ENCODE measurements at places on chromosomes 7 and 10.
A peak's percentile ranks its signal among the peaks of the same experiment; 100 is the strongest.

DNA sequence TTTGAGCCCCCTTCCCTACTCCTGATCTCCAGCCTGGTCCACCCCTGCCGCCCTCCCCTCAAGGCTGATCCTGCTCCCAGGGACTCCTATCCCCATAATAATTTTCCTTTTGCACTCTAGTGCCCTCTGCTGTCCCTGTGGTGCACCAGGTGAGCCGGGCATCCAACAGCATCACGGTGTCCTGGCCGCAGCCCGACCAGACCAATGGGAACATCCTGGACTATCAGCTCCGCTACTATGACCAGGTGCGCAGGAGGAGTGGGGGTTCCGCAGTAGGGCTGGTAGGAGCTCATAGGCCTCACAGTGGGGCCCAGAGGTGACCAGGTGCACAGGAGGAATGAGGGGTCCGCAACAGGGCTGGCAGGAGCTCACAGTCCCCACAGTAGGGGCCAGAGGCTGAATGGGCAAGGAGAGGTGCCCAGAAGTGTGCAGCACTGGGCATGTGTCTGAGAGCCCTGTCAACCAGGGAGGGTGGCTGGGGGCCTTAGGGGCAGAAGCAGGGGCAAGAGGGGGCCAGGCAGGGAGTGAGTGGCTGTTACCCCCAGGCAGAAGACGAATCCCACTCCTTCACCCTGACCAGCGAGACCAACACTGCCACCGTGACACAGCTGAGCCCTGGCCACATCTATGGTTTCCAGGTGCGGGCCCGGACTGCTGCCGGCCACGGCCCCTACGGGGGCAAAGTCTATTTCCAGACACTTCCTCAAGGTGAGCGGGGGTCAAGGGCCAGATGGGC lies 11.7 kb downstream of the EPHB6 start:
- no peak for DNase-seq

- no peak for DNase-seq
These were observed 190.7 kb upstream of the TAC1 start for GRCh38 chr7:97541188-97541587.

- no peak for DNase-seq
These were observed 664.3 kb upstream of the CELF2 start for GRCh38 chr10:10353326-10353868.

DNA sequence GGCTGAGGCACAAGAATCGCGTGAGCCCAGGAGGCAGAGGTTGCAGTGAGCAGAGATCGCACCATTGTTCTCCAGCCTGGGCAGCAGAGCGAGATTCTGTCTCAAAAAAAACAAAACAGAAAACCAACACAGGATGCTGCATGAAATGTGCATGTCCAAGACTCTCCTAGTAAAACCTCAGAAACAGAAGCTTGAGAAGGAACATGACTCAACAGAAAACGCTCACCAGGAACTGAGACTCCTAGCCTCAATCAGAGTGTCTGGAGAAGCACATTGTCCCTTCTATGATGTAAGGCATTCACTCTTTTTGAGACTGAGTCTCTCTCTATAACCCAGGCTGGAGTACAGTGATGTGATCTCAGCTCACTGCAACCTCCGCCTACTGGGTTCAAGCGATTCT lies 168.3 kb downstream of the MYOF start:
- DNase-seq: no peak

DNA sequence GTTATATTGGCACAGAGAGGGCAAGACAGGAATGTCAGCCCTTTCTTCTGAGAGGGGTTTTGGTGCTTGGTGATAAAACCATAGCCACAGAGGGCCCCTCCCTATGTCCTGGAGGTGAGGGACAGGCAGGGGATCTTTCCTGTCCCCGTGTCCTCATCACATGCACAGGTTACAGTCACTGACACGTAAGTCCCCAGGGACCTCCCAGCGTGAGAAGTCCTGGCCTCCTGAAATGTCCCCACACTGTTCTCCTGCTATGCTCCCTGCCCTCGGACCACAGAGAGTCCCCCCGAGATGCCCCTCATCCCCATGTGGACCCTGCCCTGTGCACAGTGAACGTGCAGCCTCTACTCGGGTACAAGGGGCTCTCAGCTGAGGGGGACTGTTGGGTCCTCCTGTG lies 260.4 kb downstream of the ZMYND11 start:
- no peak for DNase-seq

- no peak for DNase-seq
These were observed 35.6 kb upstream of the LOXL4 start for GRCh38 chr10:98303569-98303968.

DNA sequence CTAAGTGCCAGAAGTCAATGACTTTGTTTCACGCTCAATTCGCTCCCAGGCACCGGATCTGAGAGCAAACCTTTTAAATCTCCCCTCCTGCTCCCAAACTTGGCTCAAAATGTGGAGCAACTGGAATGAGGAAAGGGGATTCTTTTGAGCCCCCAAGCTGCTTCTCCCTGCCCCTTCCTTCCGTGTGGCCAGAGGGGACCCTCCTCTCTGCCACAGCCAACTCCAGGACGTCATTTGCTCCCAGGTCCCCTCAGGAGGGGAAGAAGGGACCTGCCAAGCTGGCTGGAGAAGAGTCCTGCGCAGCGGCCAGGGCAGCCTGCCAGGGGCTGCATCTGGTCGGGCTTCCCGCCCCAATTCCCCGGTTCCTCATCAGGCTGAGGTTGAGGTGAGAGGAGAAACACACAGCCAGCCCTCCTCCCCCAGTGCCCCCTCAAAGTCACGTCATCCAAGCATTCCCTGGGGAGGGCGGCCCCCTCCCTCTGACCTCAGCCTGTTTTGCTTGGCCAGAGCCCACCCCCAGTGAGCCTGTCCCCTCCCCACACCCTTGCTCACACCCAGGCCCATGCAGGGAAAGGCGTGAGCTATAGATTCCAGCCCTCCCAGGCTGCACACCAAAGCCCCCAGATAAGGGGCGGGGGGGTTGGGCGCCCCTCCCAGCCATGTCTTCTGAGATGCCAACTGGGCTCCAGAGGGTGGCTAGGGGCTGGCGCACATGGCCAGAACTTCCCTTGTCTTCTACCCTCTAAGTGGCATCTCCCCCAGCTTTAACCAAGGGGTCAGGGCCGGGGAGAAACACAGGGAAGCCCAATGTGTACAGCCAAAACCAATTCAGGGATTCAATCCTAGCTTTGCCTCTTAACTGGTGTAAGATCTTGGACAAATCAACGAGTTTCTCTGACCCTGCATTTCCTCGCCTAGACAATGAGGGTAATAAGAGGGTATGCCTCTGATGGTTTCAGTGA lies 35.0 kb downstream of the SH3PXD2A start:
- no peak for DNase-seq

DNA sequence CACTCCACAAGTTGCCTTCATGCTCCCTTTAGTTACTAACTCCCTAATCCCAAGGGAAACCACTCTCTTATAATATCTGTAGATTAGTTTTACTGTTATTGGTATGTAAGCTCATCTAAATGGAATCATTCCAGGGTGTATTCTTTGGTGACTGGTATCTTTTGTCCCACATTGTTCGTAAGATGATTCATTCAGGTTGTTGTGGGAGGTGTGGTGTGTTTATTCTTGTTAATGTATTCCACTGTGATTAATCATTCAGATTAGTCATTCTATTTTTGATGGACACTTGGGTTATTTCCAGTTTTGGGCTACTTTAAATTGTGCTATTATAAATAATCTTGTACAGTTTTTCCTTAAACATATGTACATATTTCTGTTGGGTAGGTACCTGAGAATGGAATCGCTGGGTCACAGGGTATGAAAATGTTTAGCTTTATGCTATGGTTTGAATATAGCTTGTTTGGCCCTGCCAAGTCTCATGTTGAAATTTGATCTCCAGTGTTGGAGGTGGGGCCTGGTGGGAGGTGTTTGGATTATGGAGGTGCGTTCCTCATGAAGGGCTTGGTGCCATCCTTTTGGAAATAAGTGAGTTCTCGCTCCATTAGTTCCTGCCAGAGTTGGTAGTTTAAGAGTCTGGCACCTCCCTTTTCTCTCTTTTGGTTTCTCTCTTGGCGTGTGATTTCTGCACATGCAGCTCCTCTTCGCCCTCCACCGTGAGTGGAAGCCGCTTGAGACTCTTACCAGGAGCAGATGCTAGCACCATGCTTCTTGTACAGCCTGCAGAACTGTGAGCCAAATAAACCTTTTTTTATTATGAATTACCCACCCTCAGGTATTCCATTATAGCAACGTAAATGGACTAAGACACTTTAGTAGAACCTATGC lies 13.8 kb downstream of the BTRC start:
- DNase-seq: no peak

DNA sequence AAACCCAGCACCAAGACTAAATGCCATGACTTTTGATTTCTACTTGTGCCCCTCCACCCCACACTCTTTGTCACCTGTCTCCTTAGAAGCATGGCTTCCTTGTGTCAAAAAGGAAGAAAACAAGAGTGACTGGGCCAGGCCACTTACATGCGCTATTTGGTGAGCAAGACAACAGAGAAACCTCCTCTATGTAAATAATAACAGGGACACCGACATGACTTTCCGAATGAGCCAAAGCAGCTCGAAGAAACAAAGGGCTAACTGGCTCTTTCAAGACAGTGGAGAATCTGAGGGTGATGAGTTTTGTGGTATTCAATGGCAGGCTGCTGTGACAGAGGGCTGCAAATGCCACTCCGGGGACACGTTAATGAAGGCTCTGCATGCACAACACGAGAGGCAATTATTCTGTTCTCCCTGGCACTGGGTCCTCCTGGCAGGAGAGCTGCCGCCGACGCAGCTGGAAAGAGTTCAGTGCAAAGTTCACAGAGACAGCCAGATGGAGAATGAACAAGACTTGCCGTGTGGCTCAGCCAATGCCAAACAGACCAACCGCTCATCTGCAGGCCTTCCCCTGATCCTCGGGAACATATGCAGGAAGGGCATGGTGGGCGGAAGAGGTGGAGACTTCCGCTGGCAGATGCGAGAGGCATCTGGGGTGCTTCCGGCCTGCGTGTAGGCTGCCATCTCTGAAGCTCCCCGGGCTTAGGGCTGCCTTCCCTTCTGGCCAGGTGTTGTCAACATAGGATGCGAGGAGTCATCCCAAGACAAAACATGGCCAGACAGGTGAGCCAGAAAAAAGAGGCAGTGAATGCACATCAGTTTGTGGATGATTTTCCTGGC lies 59.1 kb upstream of the SMNDC1 start:
- no peak for DNase-seq

DNA sequence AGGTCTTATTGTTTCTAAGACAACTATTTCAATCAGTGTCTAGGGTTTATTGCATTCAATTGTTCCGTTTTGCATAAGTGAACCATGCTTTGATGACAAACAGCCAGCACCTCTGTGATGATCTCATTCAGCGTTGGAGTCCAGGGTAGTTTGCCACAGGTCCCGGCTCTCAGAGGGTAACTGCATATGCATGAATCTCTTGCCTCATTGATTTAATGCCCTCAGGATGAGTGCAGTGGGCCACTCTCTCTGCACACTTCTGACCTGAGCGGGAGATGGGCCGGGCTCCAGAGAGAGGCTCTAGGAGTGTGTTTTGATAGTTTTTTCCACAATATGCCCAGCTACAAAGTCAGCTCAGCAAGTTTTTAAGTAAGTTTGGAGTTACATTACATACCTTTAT lies 83.9 kb downstream of the HECW1 start:
- DNase-seq: no peak

DNA sequence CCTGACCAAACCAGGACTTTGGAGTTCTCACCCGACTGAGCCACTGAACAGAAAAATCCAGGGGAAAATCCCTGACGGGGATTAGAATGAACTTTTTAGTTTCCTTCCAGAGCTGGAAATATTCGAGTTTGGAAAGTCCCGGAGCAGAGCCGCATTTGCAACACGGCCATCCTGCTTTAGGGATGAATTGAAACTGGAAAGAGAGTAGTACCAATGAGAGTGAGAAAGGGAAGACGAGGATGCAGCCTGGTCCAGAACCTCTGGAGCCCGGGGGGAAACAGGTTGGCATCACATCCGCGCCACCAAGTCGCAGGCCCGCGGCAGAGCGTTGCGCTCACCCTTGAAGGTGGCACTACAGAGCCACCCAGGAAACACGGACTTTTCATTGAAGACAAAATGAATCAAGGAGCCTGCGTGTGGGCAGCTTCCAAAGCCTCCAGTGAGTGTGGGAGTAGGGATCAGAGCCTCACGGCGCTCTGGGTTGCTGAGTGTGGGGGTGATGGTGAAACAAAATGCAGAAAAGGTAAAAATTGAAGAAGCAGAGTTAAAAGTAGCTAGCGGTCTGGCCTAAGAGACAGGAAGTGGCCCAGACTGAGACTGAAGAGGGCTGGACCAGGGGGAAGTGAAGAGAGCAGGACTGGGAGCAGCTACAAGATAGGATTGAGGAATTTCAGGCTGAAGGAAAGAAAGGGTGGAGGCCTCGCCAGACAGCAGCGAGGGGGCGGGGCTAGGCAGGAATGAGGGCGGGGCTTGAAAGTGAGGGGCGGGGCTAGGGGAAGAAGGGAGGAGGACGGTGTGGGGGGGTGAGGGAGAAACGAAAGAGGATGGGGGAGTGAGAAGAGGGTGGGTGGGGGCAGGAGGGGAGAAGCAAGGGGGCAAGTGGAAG lies 1.8 kb downstream of the SMURF1 start:
- peak; percentile 44 for DNase-seq

Data from stimulated activated CD4-positive, alpha-beta T cell treated with anti-CD3 and anti-CD28 coated beads, Interleukin-1b, Interleukin-23, amount 100 ng/mL, for 1 hour (primary cell).